GM23338 (cell line): ENCODE measurements at places on chromosomes 4 and X. TPM values are rescaled to one million over a fixed set of nuclear protein-coding genes. Genes with fewer than 3 reads are reported as not detected.

Gene TEX11
- 0.28 and 0.60 TPM in 2 replicates for polyA plus RNA-seq

Gene NALF2
- 4.4 and 5.3 TPM in 2 replicates for polyA plus RNA-seq

Gene FGD1
- 11.8 and 12.7 TPM in 2 replicates for polyA plus RNA-seq

Gene GPR173
- 0.92 and 0.94 TPM in 2 replicates for polyA plus RNA-seq

Gene FANCB
- 14.3 and 16.2 TPM in 2 replicates for polyA plus RNA-seq

Gene MTNR1A
- polyA plus RNA-seq: 0.32 and 0.35 TPM in 2 replicates

Gene ASB12
- 0.63 and 1.1 TPM in 2 replicates for polyA plus RNA-seq

Gene SRP72
- 114 and 174 TPM in 2 replicates for polyA plus RNA-seq

Gene GABRB1
- 0.14 and 0.26 TPM in 2 replicates for polyA plus RNA-seq

Gene NLRP2B
- not detected in 2 replicates for polyA plus RNA-seq

Gene IQSEC2
- polyA plus RNA-seq: 10.7 and 12.3 TPM in 2 replicates

Gene MAGED1
- polyA plus RNA-seq: 58.5 and 60.8 TPM in 2 replicates

GRCh38 chr4:167234316-167234881 lies at the start of gene SPOCK3:
SPOCK3 (minus strand) TSS chr4:167234494.
- peaks cover 47% of the 10 kb centered on the region for H3K27me3 ChIP-seq
- peak within 1 kb of the TSS; percentile 76 for H3K4me3 ChIP-seq
- peak; percentile 71 for DNase-seq
- H3K4me1 ChIP-seq: peaks cover 12% of the 10 kb centered on the region; the same call in 1 of the 2 replicates

GRCh38 chr4:91965166-91965565 lies 338.6 kb upstream of the GRID2 start:
- H3K36me3 ChIP-seq: no peaks in the 10 kb centered on the region
- no peak overlapping the region for H3K4me3 ChIP-seq
- H3K27me3 ChIP-seq: no peaks in the 10 kb centered on the region
- no peaks in the 10 kb centered on the region for H3K4me1 ChIP-seq
- DNase-seq: no peak
- no peak overlapping the region for H3K27ac ChIP-seq

- DNase-seq: no peak
- H3K27ac ChIP-seq: 0 out of 2 replicates have a peak overlapping the region, but pooled peaks have one; percentile 32
- H3K36me3 ChIP-seq: no peaks in the 10 kb centered on the region
- peaks cover 21% of the 10 kb centered on the region for H3K4me1 ChIP-seq
Measured at GRCh38 chr4:40963897-40964478, 214.2 kb downstream of the NSUN7 start.

GRCh38 chrX:38824176-38824575 lies 22.9 kb downstream of the MID1IP1 start:
- no peaks in the 10 kb centered on the region for H3K27me3 ChIP-seq
- H3K4me3 ChIP-seq: no peak overlapping the region
- H3K27ac ChIP-seq: no peak overlapping the region

- no peaks in the 10 kb centered on the region for H3K27me3 ChIP-seq
- no peak overlapping the region for H3K27ac ChIP-seq
- peaks cover 50% of the 10 kb centered on the region for H3K4me1 ChIP-seq
- H3K36me3 ChIP-seq: no peaks in the 10 kb centered on the region
- DNase-seq: no peak
Measured at GRCh38 chr4:87017580-87018342, 83.0 kb downstream of the AFF1 start.

- H3K36me3 ChIP-seq: no peaks in the 10 kb centered on the region
- H3K4me1 ChIP-seq: no peaks in the 10 kb centered on the region
- H3K27ac ChIP-seq: no peak overlapping the region
- no peaks in the 10 kb centered on the region for H3K27me3 ChIP-seq
- DNase-seq: no peak
- H3K4me3 ChIP-seq: no peak overlapping the region
Measured at GRCh38 chr4:80141543-80141942, 55.8 kb upstream of the PRDM8 start.

DNA sequence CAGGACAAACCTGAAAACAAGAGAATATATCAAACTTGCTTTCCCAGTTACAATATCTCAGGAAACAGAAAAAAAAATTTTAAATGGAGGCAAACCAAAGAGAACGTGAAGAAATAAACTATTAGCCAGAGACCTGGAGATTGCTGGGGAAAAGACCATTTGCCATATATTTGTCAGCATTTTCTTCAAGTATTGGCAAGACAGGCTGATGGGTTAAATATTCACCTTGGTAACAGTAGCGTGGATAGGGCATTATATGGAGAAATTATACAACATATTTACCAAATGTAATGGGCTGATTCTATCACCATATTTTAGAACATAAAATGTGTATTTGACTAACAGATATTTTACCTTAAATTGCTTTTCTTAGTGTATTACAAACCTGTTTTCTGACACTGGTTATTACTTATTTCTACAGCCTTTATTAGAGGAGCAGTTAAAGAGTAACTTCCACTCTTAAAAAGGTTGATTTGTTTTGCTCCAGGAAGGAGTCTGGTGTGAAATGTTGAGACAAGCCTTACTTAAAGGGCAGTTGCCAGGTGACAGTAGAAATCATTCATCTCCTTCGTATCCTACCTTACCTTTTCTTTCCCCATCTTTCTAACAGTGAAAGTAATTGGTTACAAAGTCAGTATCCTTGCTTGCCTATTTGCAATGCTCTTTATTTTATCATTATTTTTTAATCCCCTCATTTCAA lies 575.5 kb downstream of the GBA3 start:
- H3K27me3 ChIP-seq: no peaks in the 10 kb centered on the region
- DNase-seq: no peak
- no peaks in the 10 kb centered on the region for H3K36me3 ChIP-seq
- peaks cover 19% of the 10 kb centered on the region; the same call in 1 of the 2 replicates for H3K4me1 ChIP-seq

GRCh38 chr4:79666875-79667274 lies 258.8 kb upstream of the GK2 start:
- H3K27me3 ChIP-seq: no peaks in the 10 kb centered on the region
- H3K4me3 ChIP-seq: no peak overlapping the region
- H3K27ac ChIP-seq: no peak overlapping the region
- no peaks in the 10 kb centered on the region for H3K36me3 ChIP-seq
- H3K4me1 ChIP-seq: no peaks in the 10 kb centered on the region
- DNase-seq: no peak

GRCh38 chr4:149980941-149981340 lies 97.3 kb upstream of the DCLK2 start:
- H3K4me3 ChIP-seq: no peak overlapping the region
- H3K36me3 ChIP-seq: no peaks in the 10 kb centered on the region
- H3K27ac ChIP-seq: no peak overlapping the region
- DNase-seq: peak; percentile 59
- no peaks in the 10 kb centered on the region for H3K27me3 ChIP-seq

GRCh38 chr4:98374643-98375042 lies 113.5 kb downstream of the RAP1GDS1 start:
- no peak overlapping the region for H3K4me3 ChIP-seq
- H3K36me3 ChIP-seq: no peaks in the 10 kb centered on the region
- H3K4me1 ChIP-seq: no peaks in the 10 kb centered on the region
- DNase-seq: no peak
- H3K27me3 ChIP-seq: no peaks in the 10 kb centered on the region

DNA sequence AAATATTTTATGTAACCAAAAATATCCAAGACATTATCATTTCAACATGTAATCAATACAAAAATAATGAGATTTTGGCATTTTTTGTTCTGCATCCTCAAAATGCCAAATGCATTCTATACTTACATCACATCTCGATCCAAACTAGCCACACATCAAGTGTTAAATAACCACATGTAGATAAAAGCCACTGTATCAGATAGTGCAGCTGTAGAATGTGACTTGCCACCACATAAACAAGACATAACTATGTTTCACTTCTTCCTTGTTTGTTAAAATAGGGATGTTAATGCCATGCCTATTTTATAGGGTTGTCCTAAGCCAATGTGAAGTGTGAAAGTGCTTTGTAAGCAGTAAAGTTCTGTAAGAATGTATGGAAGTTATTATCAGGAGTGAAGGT lies 20.9 kb downstream of the INTS6L start:
- DNase-seq: no peak
- no peak overlapping the region for H3K4me3 ChIP-seq

GRCh38 chr4:5478169-5478568 lies 230.2 kb downstream of the EVC2 start:
- no peak overlapping the region for H3K4me3 ChIP-seq
- H3K4me1 ChIP-seq: peaks cover 9% of the 10 kb centered on the region
- no peaks in the 10 kb centered on the region for H3K36me3 ChIP-seq

DNA sequence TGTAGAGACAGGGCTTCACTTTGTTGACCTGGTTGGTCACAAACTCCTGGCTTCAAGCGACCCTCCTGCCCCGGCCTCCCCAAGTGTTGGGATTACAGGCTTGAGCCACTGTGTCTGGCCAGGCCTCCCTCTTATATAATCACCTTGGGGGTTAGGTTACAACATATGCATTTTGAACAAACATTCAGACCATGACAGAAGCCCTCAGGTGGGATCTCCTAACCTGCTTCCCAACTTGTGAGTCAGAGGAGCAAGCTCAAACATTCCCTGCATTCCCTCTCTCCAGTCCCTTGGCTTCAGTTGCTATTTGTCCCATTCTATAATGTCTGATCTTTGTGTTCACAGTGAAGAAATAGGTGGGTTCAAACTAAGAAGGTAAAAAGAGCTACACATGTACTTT lies 76.5 kb upstream of the NRK start:
- H3K27me3 ChIP-seq: no peaks in the 10 kb centered on the region
- H3K4me3 ChIP-seq: no peak overlapping the region
- H3K36me3 ChIP-seq: no peaks in the 10 kb centered on the region

DNA sequence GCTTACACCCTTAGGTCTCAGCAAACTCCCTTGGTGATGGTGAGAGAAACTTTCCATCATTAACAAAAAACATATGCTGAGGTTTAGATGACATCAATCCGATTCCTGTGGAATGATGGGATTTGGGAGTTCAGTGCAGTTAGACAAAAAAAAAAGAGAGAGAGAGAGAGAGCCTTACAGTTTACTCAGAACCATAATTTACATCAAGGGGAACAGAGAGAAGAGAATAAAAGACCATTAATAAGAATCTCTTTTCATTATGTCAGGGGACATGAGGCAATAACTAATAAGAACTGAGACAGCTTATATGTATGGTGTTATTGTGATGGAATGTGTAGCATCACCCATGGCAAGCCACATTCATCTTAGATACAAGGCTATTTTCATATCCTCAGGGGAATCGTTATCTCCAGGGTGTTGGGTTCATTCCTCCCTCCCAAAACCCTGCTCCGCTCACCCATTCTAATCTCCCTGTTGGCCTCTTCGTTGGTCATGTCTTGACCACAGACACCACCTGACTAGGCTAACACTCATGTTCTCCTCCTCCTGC lies 175.7 kb upstream of the MXRA5 start:
- no peaks in the 10 kb centered on the region for H3K36me3 ChIP-seq
- DNase-seq: no peak
- H3K4me1 ChIP-seq: no peaks in the 10 kb centered on the region
- no peak overlapping the region for H3K4me3 ChIP-seq
- no peak overlapping the region for H3K27ac ChIP-seq

DNA sequence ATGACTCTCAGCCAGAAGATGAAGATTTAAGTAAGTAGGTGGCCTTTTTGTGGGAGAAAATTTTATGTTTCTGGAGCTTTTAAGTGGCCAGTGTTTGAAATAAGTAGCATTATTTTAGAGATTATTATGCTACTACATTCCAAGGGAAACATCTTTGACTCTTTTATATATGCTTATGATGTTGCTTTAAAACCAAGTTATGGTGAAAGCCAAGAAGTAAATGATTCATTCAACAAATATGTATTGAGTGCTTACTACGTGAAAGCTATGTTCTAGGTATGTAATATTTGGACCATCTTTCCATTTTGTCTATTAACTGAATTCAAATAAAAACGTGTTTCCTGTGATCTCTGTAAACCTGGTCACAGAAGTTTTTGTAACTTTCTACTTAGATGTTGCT lies 58.3 kb downstream of the ZFX start:
- H3K27ac ChIP-seq: no peak overlapping the region
- H3K27me3 ChIP-seq: no peaks in the 10 kb centered on the region
- DNase-seq: no peak
- no peaks in the 10 kb centered on the region for H3K4me1 ChIP-seq
- H3K4me3 ChIP-seq: no peak overlapping the region

GRCh38 chrX:46572340-46572936 lies 1.1 kb upstream of the CHST7 start:
- H3K36me3 ChIP-seq: no peaks in the 10 kb centered on the region
- DNase-seq: no peak
- H3K4me1 ChIP-seq: peaks cover 10% of the 10 kb centered on the region; the same call in 1 of the 2 replicates
- peaks cover 18% of the 10 kb centered on the region; the same call in 1 of the 2 replicates for H3K27me3 ChIP-seq
- H3K27ac ChIP-seq: no peak overlapping the region

GRCh38 chr4:179095585-179096221 lies 1653.5 kb upstream of the AGA start:
- H3K36me3 ChIP-seq: no peaks in the 10 kb centered on the region
- H3K27me3 ChIP-seq: no peaks in the 10 kb centered on the region
- H3K4me1 ChIP-seq: no peaks in the 10 kb centered on the region
- DNase-seq: peak; percentile 83
- no peak overlapping the region for H3K4me3 ChIP-seq

- H3K4me1 ChIP-seq: no peaks in the 10 kb centered on the region
- H3K27ac ChIP-seq: no peak overlapping the region
- no peak for DNase-seq
- no peaks in the 10 kb centered on the region for H3K36me3 ChIP-seq
- H3K4me3 ChIP-seq: no peak overlapping the region
- no peaks in the 10 kb centered on the region for H3K27me3 ChIP-seq
Measured at GRCh38 chr4:138512756-138513155, 270.6 kb upstream of the SLC7A11 start.

DNA sequence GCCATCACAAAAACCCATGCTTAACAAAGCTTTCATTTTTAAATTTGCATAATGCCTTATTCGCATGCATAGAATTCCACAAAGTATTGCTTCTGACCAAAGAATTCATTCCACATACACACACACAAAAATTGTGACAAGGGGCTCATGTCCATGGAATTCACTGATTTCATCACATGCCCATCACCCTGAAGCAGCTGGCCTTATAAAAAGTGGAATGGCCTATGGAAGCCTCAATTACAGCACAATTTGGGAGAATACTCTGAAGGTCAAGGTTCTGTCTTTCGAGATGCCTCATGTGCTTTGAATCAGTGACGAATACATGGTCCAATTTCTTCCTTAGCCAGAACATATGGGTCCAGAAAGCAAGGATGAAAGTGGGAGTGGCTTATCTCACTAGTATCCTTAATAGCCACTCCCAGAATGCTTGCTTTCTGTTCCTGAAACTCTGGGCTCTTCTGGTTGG lies 165.7 kb downstream of the KDR start:
- DNase-seq: no peak
- no peak overlapping the region for H3K4me3 ChIP-seq
- no peaks in the 10 kb centered on the region for H3K27me3 ChIP-seq

GRCh38 chr4:136495076-136495475 lies 1037.2 kb downstream of the PCDH18 start:
- no peaks in the 10 kb centered on the region for H3K4me1 ChIP-seq
- H3K27ac ChIP-seq: no peak overlapping the region
- no peaks in the 10 kb centered on the region for H3K27me3 ChIP-seq
